T47D (cell line): ENCODE measurements at places on chromosomes 4 and X.

DNA sequence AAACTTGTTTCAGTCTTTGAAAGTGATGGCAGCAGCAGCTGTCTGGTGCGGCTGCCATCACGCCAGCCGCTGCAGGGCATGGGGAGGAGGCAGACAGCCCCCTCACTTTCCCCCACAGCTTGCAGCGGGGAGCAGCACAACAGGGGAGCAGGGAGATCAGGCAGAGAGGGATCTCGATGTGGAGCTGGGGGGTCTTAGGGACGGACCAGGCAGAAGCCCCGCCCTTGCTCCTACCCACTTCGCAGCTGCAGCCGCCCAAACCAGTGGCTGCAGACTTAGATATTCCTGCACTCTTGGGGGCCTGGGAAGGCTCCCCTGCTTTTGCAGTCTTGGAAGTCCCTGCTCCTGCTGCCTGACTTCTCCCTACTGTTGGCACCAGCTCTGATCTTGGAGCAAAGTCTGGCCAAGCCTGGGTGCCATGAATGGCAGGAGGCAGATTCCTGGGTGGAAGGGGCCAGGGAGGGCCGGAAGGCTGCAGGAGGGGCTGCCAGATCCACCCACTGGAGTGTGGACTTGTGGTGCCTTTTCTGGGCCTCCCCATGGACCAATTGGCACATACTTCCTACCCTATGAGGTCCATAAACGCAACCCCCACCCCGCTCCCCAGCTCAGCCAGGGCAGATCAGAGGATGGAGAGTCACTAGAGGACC, 14.0 kb upstream of the MFAP3L start:
- DNase-seq = no peak

DNA sequence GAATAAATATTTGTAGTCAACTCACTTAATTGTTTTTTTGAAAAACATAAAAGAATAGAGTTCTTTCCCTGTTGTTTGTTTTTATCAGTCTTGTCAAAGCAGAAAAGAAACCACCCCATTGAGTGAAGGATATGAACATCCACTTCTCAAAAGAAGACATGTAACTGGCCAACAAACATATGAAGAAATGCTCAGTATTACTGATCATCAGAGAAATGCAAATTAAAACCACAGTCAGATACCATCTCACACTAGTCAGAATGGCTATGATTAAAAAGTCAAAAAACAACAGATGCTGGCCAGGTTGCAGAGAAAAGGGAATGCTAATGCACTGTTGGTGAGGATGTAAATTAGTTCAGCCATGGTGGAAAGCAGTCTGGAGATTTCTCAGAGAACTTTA, 326.1 kb upstream of the EMCN start:
- DNase-seq = no peak

- no peak for DNase-seq
Observed at GRCh38 chr4:122403861-122404260, 25.1 kb downstream of the ADAD1 start.

DNA sequence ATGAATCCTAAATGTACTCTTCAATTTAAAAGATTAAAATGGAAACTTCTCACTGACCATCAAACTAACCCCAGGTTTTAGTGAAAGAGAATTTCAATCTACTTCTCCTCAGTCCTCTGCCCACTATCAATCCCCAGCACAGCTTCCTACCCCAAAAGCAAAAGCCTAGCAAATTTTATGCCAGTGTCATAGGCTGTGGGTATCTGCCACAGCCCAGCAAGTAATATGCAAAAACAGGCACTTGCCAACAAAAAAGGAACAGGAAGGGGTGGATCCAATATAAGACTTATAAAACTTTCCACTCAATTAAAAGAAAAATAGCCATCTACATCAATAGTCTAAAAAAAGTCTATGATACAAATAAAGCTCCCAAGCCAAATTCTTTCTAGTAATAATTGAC, 22.3 kb downstream of the CAMK2D start:
- no peak for DNase-seq

DNA sequence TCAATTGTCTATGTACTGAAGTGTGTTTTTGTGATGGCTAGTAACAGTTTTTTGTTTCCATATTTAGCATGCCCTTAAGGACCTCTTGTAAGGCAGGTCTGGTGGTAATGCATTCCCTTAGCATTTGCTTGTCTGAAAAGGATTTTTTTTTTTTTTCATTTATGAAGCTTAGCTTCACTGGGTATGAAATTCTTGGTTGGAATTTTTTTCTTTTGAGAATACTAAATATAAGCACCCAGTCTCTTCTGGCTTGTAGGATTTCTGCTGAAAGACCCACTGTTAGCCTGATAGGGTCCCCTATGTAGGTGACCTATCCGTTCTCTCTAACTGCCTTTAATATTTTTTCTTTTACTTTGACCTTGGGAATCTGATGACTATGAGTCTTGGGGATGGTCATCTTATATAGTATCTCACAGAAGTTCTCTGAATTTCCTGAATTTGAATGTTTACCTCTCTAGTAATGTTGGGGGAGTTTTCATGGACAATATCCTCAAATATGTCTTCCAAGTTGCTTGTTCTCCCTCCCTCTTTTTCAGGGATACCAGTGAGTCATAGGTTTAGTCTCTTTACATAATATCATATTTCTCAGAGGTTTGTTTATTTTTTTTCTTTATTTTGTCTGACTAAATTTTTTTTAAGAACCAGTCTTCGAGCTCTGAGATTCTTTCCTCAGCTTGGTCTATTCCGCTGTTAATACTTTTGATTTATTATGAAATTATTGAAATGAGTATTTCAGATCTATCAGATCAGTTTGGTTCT, 157.1 kb upstream of the PGRMC2 start:
- DNase-seq = no peak
